ENCODE measurements at places on chromosomes 1 and 21. TPM values are rescaled to one million over a fixed set of nuclear protein-coding genes. Genes with fewer than 3 reads are reported as not detected.
A peak's percentile ranks its signal among the peaks of the same experiment; 100 is the strongest.

DNA sequence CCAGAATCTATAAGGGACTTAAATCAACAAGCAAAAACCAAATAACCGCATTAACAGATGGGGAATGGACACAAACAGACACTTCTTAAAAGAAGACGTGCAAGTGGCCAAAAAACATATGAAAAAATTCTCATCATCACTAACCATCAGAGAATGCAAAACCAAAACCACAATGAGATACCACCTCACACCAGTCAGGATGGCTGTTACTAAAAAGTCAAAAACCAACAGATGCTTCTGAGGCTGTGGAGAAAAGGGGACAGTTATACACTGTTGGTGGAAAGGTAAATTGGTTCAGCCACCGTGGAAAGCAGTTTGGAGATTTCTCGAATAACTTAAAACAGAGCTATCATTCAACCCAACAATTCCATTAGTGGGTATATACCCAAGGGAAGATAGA lies 124.9 kb upstream of the OLIG2 start:
- DNase-seq: no peak

- DNase-seq: peak; percentile 69
Measured at GRCh38 chr1:155017946-155018316, 15.3 kb downstream of the ZBTB7B start.

Gene B4GALT2
- total RNA-seq: 54.0 TPM

GRCh38 chr21:17467829-17468228 lies 45.0 kb upstream of the CXADR start:
- DNase-seq: no peak

Gene TTLL7
- total RNA-seq: 15.5 TPM

DNA sequence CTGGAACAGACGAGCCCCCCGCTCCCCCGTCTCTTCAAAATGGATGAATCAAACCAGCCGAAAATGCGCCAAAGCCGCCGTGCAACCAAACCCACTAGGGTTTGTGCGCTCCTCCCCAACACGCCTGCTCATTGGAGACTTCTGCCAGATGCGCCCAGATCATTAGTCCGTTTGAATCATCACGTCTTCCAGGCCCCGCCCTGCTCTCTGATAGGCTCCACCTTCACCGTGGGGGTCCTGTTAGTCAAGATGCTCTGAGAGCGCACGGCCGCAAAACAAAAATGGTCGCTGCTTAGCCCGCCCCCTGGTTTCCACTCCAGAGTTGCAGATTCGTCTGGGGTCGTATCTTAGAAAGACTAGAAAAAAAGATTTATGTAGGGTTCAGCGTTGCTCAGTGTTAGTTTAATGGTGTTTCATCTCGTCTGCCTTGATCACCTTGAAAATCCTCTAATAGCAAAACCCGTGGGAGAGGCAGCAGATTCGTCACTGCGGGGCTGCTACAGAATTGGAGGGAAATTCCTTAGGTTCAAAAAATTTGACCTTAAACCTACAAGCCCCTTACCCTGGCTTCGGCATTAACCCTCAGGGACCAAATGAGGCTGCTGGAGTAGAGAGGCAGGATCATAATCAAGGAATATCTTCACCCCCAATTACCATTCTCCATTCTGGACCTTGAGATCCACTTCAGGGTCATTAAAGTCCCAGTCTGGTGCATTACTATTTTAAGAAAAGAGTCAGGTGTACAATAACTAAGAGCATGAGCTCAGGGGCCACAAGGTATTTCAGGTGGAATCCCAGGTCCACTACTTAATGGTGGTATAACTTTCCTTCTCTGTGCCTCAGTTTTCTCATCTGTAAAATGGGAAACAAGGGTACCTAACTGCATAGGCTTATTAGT lies at the start of gene NUCKS1:
Gene NUCKS1 (minus strand): TSS at position 45 of the 898 bp plus-strand sequence. CDS start 209 bp downstream, outside the sequence.
- DNase-seq: peak; percentile 100

GRCh38 chr1:186482661-186483255 lies 21.8 kb upstream of the PDC start:
- DNase-seq: peak; percentile 67

DNA sequence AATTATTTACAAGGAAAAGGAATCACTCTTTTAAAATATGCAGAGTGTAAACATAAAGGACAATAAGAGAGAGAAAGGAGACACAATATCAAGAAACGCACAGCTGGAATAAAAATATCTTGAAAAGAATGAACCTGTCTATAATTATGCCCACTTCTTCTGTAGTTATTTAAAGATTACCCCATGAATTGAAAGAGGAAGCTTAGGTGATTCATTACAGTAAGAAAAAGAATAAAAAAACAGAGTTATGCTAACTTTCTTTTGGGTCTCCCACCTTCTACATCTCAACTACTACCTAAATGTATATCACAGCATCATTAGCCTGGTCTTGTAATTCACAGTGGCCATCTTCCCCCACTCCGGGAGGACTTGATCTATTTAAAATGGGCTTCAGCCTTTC lies 182.1 kb downstream of the MRPL39 start:
- no peak for DNase-seq

DNA sequence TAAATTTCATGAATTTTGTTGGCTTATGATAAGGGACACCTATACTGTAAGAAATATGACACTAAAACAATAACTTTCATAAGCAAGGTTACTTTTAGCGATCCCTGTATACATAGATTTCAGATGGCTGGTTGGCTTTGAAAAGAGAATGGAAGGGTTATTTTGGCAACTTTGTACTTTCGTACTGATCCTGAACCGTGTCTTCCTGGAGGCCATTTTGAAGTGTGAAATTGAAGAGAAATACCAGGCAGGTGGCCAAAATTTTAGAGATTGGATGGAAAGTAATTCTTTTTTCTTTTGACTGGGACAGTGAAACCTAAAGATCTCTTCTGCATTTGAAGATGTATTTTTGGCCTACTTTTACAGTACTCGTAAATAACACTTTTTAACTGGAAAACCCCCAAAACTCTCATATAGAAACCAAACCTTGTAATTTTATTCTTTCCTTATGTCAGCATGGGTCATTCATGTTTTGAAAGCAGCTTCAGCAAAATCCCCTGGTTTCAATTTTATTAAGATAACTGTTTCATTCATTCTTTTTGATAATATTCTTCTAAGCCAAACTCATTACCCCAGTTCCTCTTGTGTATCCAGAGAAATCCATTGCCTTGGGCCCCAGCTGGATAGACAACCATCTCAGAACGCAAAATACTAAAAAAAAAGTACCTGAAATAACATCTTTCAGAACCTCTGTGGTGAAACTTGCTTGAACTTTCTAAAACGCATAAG lies 38.4 kb upstream of the ZNF281 start:
- no peak for DNase-seq

- no peak for DNase-seq
Measured at GRCh38 chr1:204316164-204316563, 43.6 kb downstream of the PLEKHA6 start.

Gene CYP4B1
- total RNA-seq: 24.4 TPM

GRCh38 chr1:231206856-231207255 lies 34.2 kb upstream of the GNPAT start:
- no peak for DNase-seq

- DNase-seq: no peak
Measured at GRCh38 chr1:154193821-154194220, 1.9 kb upstream of the TPM3 start.

DNA sequence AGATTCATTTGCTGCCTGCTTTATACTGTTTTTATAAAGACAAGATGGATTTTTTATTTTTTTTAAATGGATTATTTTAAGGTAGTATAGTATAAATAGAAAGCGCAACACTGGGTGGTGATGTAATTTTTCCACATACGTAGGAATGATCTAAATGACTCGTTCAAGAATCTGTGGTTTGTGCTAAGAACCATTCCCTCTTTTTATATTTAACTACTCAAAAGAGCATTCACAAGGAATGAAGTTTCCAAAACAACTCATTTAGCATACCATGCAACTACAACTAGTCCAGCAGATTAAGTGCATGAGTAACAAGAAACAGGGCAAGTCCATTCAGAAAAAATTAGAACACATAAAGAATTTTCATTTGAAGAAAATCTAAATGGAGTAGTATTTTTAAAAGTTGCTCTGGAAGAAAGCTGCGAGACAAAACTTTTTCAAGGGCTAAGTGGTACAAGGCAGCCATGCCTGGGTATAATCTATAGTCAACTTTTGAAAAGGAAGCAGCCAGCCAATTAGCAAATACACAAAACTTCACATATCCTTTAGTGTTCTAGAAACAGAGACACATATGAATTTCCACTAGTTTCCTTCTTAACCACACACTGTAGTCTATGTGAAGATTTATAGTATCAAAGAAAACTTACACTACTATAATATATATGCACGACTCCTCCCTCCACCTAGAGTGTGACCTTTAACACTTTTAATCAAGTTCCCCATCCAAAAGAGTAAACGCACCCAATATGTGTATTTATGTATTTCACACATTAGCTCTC lies 23.4 kb downstream of the GTF2B start:
- DNase-seq: no peak

DNA sequence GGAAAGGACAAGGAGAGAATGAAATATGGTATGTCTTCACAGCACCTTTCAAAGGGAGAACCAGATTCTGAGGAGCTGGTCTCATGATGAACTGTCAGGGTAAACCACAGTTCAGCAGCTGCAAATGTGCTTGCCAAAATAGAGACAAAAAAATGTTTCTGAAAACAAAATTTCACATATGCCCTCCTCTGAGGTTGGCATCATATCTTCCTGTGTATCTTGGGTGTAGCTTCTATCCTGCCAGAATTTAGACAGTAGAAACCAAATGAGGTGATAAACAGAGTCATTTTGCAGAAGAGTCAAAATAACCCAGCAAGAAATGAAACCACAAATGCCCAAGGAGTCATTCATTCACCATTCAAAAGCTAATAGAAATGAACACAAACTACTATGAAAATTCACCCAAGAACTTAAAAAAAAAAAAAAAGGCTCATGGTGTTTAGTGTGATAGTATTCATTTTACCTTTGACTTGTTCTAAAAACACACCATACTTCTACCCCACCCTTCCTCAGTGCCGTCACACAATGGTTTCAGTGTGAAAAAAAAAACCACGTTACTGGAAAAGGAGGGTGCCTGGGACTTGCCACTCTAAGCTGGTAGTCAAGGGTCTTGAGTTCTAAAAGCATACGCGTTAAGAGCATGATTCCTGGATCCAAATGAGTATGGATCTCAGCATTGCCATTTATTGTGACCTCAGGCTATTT lies 18.5 kb downstream of the SELL start:
- DNase-seq: no peak

GRCh38 chr1:226675715-226676357 lies 63.2 kb downstream of the ITPKB start:
- peak; percentile 38 for DNase-seq
